ENCODE measurements at places on chromosomes 16 and 17. TPM values are rescaled to one million over a fixed set of nuclear protein-coding genes. Genes with fewer than 3 reads are reported as not detected.

Gene CPHXL2
- total RNA-seq = not detected

Gene MPP3
- total RNA-seq = 13.9 TPM

Gene SHISA6
- not detected for total RNA-seq

Gene TBL3
- 48.4 TPM for total RNA-seq

Gene PIMREG
- 23.3 TPM for total RNA-seq

Gene ST6GALNAC1
- total RNA-seq = not detected

Gene LDHD
- total RNA-seq = 0.80 TPM

Gene STAC2
- not detected for total RNA-seq

Gene SPATA32
- total RNA-seq = not detected
